Activated T-cell treated with anti-CD3 and anti-CD28 coated beads for 1 hour (primary cell): ENCODE measurements at places on chromosomes 2 and 18.

DNA sequence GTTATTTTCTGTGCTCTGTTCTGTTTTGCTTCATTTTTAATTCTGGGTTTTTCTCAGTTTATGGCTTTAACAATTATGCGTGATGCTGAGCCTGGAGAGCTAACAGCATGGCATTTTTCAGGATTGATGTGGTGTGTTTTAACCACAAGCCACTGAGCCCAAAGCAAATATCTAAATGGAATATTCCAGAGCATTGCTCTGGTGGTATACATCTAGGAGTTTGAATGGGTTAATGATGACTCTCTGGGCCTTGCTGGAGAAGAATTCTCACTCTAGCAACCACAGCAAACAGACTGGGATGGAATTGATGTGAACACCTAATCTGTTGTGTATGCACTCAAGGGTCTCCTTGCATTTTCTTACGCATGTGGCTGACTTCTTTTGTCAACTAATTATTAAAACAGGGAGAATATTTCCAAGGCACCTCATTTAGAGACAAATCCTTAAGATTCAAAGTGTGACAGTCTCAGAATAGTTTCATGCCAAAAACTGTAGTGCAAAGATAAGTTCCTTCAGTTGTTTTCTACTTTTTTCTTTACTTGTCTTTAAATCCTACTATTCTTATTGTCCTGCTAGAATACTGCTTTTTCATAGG is 164.0 kb downstream of the DTNA start:
- no peak for DNase-seq

GRCh38 chr2:180747728-180748127 is 232.7 kb upstream of the UBE2E3 start:
- DNase-seq = no peak

GRCh38 chr2:38508311-38509039 is 94.3 kb downstream of the HNRNPLL start:
- DNase-seq = peak; percentile 75

- no peak for DNase-seq
Observed at GRCh38 chr2:20676353-20677215, 9.6 kb downstream of the GDF7 start.

- no peak for DNase-seq
Observed at GRCh38 chr2:20103530-20103929, 52.1 kb upstream of the LAPTM4A start.

- no peak for DNase-seq
Observed at GRCh38 chr2:30208453-30208852, 22.9 kb upstream of the LBH start.

- peak; percentile 50 for DNase-seq
Observed at GRCh38 chr2:27074738-27075565, 3.5 kb upstream of the EMILIN1 start.

DNA sequence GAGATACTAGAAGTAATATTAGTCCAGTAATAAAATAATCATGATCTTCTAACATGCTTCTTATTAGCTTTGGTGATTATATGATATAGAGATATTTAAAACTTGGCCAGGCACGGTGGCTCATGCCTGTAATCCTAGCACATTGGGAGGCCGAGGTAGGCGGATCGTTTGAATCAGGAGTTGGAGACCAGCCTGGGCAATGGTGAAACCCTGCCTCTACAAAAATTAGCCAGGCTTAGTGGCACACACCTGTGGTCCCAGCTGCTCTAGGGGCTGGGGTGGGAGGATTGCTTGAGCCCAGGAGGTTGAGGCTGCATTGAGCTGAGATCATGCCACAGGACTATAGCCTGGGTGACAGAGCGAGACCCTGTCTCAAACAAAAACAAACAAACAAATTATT is 87.0 kb downstream of the WDR7 start:
- no peak for DNase-seq

DNA sequence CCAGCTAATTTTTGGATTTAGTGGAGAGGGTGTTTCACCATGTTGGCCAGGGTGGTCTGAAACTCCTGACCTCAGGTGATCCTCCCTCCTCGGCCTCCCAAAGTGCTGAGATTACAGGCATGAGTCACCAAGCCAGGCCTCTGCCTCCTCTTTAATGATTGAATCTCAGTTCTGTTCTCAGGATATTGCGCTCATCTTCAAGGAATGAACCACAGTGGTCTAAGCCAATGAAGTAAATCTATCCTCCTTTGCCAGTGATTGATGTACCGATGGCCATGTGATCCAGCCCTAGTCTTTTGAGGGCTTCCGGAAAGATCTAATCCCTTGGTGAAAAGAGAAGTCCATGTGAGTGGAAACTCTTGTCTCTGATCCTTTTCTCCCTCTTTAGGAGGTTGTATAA is 48.6 kb downstream of the POLE4 start:
- no peak for DNase-seq

DNA sequence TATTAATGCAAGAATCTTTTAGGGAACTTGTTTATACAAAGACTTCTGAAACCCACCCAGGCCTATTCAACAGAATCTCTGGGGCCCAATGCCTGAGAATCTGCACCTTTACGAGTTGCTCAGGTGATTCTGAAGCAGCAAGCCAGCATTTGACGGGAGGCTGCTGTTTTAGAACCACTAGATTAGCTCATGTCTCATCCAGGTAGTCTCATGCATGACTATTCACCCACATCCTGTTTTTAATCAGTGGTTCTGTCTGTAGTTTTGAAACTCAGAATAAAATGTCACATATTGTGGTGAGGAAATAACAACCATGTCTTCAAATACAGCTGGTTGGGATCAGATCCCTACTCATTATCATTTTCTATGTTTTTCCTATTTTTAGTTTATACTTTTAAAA is 39.5 kb downstream of the CYTIP start:
- DNase-seq = peak; percentile 37

GRCh38 chr2:175624211-175624761 is 377.8 kb downstream of the LNPK start:
- no peak for DNase-seq

GRCh38 chr2:70431716-70432347 is 121.8 kb downstream of the TGFA start:
- DNase-seq = no peak

DNA sequence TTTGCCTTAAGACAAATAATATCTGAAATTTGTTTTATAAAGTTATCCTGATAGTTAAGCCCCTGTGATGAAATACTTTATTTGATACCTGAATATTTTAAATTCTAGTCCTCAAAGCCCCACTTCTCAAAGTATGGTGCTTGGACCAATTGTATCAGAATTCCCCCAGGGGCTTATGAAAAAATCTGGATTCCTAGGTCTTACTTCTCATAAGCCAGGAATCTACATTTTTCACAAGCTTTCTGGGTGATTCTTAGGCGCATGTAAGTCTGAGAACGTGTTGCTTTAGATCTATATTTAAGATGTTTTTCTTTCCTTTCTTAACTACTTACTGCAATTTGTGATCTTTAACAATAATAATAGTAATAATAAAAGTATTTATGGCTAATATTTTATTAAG is 53.1 kb downstream of the MYO1B start:
- DNase-seq = no peak

- no peak for DNase-seq
Observed at GRCh38 chr2:9802576-9802993, 40.7 kb upstream of the TAF1B start.

- DNase-seq = no peak
Observed at GRCh38 chr18:32907648-32908423, 135.0 kb upstream of the KLHL14 start.

DNA sequence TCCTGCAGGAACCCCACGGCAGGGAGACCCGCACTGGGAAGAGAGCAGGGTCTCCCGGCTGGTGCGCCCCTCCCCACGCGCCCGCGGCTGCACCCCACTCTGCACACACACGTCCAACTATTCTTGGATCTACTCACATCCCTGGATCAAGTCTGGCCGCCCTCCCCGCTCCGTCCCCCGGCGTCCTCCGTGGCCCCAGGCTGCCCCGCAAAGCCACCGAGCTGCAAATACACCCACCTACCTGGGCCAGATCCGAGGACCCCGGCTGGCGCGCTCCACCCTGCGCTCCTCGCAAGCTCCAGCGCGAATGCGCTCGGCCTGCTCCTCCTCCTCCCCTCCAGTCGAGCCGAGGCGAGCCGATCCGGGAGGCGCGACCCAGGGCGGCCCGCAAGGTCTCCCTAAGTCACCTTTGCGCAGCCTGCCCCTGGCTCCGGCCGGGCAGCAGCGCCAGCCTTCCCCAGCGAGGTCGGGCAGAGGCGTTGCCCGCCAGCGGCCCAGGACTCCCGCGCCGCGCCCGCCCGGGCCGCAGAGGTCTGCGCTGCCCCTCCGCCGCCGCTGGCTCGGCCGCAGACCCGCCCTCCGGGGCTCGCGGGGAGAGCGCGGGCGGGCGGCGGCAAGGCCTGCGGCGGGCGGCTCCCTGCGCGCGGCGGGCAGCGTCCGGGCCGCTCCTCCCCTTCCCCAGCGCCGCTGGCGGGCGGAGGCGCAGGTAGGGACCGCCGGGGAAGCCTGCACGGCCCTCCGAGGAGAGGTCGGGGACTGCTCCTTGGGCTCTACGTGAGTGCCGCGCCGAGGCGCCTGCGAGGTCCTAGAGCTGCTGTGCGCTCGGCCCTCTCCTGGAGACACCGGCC is 126.0 kb downstream of the OSBPL1A start:
- DNase-seq = no peak

DNA sequence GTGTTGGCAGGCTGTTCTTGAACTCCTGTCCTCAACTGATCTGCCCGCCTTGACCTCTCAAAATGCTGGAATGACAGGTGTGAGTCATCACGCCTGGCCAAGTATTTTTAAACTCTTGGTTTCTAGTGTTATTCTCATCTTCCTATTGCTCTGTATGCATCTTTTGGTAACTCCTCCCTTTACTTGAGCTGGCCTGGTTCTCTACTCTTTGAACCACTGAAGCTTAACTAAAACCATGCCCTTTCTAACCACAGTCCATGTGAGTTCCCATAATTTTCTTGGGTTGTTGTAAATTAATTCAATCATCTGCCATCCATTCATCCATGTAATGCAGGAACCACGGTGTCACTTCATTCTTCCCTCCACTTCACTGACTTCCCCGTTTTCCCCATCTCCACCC is 1131.3 kb downstream of the DPP10 start:
- DNase-seq = no peak

- peak; percentile 58 for DNase-seq
Observed at GRCh38 chr2:238256594-238257104, 16.8 kb upstream of the HES6 start.

DNA sequence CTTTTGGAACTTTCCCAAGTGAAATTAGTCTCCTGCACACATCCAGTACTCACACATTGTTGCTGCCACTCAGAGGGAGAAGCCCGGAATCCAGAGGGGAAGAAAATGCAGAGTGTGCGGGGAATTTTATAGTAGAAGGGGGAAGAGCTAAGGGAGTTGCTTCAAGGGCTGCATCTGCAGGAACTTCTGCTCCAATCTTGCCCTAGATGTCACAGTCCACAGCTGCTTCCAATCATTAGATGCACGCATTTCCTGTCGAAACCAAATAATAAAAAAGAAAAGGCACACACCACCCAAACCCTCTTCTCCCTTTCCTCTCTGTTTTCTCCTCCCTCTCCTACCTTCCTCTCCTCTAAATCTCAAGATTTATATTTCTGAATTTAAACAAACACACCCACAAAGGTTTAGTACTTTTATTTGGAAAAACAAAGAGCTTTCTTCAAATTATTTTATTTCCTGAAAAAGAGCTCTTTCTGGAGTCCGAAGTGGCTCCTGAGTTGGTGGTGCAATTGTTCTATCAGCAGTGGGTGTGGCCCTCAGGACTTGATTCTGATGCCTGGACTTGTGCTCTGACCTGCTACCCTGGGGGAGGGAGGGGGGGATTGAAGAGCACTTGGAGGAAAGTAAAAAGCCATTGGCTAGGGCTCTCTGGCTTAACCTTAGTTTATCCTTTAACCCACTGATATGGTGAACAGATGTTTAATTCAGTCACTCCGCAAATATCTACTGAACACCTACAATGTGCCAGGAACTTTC is 72.0 kb downstream of the KCNE4 start:
- no peak for DNase-seq

DNA sequence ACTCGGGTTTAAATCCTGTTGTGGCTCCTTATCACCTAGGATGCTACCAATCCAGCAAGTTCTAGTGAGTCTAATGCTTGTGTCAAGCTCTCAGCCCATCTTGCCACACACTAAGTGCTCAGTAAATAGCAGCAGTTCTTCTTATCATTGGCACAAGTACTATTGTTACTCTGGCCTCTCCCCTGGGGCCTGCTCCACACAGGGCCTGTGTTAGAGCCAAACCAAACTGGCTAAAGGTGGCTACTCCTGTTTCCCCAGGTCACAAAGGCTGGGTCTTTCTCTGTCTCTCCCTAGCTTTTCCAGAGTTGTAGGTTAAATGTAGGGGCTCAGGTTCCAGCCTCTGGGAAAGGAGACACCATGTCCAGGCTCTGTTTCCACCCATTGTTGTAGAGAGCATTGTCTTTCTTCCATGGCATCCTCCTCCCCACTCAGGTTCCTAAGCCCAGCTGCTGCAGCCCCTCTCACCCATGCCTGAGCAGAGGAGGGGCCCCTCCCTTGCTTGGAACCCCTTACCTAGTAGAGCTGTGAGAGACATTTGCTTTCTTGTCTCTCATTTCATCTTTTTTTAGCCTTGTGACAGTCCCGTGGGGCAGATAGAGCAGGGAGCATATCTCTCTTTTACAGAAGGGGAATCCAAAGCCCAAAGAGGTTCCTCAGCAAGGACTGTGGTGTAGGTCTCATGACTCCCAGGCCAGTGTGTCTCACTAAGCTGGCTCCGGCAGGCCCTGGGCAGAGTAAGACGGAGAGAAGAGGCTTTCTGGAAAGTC is 56.4 kb upstream of the OTOF start:
- DNase-seq = no peak

DNA sequence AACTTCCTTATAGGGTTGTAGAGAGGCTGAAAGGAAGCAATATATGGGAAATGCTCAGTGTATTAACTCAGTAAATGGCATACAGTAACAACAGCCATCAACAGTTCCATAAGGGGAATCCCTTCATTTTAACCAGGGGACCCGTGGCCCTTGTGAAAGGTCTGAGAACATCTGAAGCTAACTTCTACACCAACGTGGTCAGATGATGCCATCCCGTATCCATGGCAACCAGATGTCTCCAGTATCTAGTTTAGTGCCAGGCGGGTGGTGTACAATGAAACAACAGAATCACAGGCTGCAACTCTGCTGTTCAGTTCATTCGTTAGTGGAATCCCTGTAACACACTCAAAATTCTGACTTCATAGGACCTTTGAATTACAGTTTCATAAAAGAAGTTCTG is 162.3 kb downstream of the TGIF1 start:
- no peak for DNase-seq

- no peak for DNase-seq
Observed at GRCh38 chr18:48314690-48315089, 94.5 kb downstream of the ZBTB7C start.

GRCh38 chr18:39199231-39199855 is 1633.7 kb upstream of the CELF4 start:
- no peak for DNase-seq

DNA sequence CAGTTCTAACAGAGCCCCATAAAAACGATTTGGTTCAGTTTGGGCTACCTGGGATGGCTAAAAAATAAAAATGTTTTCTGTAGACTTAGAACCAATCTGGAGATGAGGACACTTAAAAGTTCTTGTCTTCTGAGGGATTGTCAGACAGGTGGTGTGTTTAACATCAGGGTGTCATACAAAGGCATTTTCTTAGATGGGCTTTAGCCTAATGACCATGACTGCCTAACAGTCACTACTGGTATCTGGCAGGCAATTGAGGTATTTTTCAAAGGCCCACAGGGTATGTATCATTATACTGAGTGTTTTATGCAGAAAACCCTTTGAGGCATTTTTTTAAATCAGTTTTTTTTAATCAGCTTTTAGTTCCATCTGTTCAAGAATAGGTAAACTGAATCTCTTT is 341.4 kb downstream of the PARD3B start:
- no peak for DNase-seq
